ENCODE measurements at places on chromosomes 16 and 17.

- DNase-seq = no peak
Observed at GRCh38 chr16:71852158-71852557, 6.4 kb downstream of the ATXN1L start.

DNA sequence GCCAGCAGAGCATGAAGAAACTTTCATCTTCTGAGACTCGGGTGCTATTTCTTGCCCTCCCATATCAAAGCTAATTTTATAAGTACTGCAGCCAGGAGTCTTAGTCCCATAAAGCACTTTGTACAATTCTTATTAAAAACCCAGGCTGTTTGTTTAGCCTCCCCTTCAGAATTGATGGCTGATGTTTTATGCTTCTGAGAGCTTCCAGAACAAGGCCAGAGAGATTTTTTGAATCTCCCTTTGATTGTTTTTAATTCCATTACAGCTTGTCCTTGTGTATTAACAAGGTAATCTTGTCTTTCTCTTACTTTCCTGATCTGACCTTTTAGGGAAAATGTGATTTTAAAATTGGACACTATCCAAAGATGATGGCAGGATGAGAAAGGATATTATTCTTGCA lies 16.3 kb downstream of the COQ7 start:
- DNase-seq = no peak

DNA sequence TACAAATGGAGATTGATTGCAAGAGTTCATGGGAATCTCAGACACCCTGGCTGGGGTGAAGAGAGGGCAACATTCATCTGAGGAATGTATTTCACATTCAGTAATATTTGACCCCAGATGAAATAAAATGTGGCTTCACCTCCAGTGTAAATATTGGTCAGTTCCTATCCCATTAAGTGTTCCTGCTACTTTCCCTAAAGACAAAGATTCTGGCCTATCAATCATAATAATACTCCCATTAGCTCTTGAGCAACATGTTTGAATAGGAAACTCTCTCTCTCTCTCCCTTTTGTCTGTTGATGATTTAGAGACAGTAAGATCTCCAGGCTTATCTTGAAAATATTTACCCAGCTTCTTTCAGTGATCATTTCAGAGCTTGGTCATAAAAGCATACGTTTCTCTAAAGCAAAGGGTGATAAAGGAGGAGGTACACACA lies 70.1 kb downstream of the KCNJ2 start:
- DNase-seq = no peak

DNA sequence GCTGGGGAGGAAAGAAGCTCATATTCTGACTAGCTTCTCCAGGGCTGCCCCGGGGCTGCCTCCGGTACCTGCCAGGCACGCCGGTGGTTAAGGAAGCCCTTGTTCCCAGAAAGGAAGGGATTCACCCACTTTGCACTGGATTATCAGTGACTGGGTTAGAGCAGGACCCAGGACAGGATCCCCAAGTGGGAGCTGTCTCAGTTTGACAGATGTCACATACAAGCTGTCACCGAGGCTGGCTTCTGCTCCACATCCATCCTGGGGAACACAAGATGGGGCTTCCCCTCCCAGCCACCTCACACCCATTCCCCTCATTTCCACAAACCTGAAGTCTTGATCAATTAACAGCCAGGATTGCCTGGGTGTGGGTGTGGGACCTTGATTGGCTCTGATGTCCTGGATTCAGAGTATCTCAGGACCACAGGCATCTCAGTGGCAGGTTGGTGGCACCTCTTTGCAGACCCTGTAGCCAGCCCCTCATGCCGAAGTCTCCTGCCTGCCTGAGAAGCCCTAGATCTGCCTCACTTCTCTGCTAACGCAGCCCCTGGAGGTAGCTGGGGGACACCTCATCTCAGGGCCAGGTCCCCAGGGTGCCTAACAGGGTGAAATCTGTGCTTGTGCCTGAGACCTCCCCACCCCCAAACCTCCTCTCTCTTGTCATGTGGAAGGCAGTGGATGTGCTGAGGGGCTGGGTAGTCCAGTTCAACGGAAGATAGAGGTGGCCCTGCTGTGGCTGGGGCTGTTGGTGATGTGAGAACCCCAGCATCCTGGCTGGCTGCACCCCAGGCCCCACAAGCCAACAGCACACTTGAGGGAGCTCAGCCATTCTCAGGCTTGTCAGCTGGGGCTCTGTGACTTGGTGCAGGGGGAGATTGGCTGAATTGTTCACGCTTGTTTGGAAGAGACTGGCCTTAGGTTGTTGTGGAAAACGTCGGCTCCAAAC lies 1.4 kb downstream of the CACNG5 start:
- no peak for DNase-seq

GRCh38 chr16:51343411-51343810 lies 192.3 kb upstream of the SALL1 start:
- DNase-seq = no peak

GRCh38 chr16:52567193-52567592 lies 20.2 kb upstream of the TOX3 start:
- DNase-seq = no peak
